ENCODE measurements at places on chromosomes 5 and 9.
A peak's percentile ranks its signal among the peaks of the same experiment; 100 is the strongest.

DNA sequence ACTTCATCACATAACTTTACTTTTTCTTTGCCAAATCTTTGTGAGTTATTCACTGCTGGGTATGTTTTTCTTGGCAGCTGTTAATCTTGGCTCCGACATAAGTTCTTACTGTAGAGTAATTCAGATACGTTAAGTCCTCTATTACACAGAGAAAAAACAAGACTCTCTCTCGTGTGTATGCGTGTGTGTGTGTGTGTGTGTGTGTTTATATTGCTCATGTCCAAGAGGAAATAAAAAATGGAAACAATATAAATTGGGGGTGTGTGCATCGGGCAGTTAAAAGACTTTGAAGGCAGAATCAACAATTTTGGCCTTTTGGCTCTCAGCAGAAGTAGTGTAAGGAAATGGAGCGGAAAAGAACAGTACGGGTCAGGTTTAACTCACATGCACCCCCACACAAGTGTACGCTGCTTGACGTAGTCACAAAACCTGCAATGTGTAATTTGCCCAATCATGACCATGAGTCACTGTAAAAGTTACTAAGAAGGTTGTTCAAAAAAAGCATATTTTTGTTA, 67.2 kb upstream of the IFNE start:
- DNase-seq, result no peak

- DNase-seq, result no peak
Observed at GRCh38 chr5:172754596-172755356, 16.2 kb downstream of the DUSP1 start.

DNA sequence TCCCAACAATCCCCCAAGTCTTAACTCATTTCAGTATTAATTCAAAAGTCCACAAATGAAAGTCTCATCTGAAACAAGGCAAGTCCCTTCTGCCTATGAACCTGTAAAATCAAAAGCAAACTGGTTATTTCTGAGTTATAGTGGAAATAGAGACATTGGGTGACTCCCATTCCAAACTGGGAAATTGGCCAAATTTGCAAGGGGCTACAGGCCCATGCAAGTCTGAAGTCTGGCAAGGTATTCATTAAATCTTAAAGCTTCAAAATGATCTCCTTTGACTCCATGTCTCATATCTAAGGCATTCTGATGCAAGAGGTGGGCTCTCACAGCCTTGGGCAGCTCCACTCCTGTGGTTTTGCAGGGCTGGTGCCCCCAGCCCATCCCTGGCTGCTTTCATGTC, 167.9 kb downstream of the HTR1A start:
- no peak for DNase-seq

- DNase-seq, result no peak
Observed at GRCh38 chr5:81766611-81767010, 15.7 kb upstream of the SSBP2 start.

GRCh38 chr5:151547364-151547763, 43.8 kb downstream of the FAT2 start:
- no peak for DNase-seq

DNA sequence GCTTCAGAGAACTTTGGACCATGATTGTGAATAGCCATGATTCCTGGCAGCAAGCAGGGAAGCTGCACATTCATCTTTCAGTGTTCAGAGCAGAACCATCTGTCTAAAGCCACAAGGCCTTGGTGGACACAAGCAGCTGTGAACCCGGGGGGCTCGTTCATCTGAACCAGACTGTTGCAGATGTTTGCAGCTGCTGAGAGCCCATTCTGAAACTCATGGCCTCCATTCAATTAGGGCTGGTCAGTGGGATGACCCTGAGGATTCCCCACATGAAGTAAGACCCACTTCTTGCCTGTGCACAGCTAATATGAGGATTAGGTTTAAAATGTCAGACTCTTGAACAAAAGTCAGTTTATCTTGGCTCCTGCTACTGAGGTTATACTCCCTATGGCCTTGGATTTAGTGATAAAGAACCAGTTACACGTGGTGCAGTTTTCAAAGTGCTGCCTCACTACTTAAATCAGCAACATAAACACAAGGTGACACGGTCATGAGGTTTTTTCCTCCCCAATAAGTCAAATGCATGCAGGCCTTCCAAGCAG, 109.8 kb upstream of the IFNK start:
- no peak for DNase-seq

DNA sequence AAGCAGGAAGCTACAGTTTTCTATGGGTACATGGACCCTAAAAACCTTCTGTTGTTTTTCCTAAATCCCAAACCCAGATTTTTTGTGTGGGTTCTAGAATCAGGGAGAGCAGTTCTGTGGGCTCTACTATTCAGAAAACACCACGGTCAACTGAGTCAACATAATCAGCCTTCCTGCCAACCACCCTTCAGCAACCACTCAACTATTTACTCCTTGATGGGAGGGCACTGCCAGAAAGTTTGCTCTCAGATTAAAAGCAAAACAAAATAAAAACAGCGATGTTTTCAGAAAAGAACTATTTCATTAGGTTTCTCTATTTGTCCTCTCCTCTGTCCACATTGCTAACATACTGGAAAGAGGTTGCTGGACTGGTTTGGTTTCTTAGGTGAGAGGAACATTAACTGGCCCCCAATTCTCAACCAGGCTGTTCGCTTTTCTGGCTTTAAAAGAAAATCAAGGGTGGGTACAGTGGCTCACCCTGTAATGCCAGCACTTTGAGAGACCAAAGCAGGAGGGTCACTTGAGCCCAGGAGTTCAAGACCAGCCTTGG, 72.3 kb downstream of the GCNT1 start:
- no peak for DNase-seq

DNA sequence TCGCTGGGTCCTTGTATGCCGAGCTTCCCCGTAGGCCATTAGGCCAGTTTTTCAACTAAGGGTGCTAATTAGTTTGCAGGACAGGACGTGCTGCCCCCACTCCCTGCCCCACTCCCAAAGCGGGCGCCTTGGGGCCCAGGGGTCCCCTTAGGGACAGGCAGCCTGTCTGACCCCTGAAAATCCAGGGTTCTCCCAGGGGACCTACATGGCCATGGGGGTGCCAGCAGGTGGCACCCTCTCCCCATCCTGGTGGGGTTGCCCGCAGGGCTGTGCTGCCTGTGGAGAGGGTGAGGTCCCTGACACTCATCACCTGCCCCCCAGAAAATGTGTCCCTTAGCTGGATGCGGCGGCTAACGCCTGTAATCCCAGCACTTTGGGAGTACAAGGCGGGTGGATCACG, 8.5 kb upstream of the CCDC187 start:
- no peak for DNase-seq

DNA sequence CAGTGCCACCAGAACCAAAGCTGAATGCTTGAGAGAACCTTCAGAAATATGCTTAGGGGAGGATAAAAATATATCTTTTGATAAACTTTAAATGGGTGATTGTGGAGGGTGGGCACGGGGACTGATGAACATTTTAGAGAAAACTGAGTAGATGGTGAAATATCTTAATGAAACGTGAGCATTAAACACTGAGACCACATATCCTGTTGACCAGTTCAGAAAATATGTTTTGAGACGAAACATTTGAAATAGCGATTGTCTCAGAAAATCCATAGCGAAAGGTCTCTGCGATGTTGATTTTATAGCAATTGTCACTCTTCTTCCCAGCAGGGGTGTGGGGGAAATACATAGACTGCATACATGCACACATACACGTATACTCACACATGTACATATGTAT, 231.0 kb downstream of the ESM1 start:
- DNase-seq, result no peak

GRCh38 chr9:110033869-110034268, 174.1 kb downstream of the C9orf152 start:
- DNase-seq, result no peak

GRCh38 chr9:88236511-88237478, 98.5 kb upstream of the SPATA31C2 start:
- DNase-seq, result no peak

- no peak for DNase-seq
Observed at GRCh38 chr9:74006935-74007334, 490.2 kb upstream of the RORB start.

- no peak for DNase-seq
Observed at GRCh38 chr9:135079676-135080075, 7.8 kb upstream of the OLFM1 start.

DNA sequence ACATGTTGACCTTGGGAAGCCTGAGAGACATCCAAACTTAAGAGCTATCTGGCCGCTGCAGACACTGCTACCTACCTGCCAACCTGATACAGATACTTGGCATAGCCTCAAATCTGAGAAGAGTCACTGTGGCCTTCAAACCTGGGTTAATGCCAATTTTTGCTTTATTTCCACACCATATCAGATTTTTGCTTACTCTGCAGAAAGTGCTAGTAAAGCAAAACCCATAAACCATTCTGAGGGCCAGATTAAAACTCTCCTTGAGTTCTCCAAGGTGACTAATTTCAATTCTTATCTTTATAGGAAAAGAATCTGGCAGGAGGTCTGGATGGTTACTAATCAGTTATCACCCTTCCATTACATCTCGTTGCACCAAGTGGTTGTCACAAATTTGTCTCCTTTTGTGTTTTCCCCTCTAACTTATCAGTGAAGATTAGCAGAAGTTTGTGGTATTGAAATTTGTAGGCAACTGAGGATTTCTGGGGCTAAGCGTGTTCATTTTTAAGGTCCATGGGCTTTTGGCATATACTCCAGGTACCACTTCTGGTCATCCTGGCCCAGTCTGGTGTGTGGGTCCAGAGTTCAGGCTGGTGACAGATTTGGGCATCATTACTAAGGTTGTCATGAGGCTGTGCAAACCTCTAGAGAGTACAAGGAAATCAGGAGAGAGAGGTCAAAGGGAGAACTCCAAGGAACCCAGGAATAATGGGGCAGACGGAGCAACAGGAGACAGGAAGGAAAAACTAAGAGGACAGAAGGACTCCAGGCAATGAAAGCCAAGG, 177.9 kb downstream of the TSSK1B start:
- DNase-seq, result no peak

DNA sequence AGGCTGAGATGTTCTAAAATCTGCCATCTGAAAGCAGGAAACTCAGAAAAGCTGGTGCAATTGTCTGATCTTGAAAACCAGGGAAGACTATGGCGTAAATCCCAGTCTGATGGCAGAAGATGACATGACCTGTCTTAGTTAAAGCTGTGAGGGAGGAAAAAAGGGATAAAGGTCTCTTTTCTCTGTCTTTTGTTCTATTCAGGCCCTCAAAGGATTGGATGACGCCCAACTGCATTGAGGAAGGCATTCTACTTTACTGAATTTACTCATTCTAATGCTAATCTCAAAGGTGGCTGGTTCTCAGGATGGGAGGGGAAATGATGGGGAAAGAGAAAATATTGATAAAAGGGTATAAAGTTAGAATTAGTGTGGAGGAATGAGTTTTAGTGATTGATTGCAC, 312.8 kb upstream of the CTNND2 start:
- DNase-seq, result no peak

DNA sequence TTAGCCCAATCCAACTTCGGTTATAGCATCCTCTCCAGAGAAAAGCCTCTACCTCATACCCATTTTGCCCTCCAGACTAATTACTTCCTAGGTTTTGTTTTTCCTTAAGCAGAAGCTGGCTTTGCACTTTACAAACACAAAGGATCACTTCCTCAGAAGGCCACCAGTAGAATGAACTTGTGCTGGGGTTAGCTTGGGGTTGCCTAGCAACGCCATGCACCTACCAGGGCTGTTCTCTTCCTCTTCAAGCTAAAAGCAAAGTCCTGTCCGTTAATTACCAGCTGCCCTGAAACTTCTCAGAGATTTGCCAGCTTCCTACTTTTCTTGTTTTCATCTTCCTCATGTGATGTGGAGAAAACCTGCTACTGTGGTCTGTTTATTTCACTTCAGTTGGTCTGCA, 132.0 kb upstream of the WWC1 start:
- no peak for DNase-seq

DNA sequence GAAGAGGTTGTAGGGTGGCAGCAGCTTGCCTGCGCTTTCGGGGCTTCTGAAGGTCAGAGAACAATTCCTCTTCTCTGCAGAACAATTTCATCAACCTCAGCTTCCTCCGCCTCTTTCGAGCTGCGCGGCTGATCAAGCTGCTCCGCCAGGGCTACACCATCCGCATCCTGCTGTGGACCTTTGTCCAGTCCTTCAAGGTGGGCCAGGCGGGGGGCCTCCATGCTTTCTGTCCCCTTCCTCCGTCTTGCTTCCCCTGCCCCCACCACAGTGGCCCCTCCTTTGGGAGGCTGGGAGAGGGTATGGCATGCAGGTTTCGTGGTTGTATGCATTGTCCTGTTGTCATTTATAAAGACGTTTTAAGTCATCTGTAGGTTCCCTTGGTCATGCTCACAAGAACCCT, 195.8 kb downstream of the CACNA1B start:
- no peak for DNase-seq

- DNase-seq, result no peak
Observed at GRCh38 chr9:90787771-90788460, 13.7 kb upstream of the SYK start.

DNA sequence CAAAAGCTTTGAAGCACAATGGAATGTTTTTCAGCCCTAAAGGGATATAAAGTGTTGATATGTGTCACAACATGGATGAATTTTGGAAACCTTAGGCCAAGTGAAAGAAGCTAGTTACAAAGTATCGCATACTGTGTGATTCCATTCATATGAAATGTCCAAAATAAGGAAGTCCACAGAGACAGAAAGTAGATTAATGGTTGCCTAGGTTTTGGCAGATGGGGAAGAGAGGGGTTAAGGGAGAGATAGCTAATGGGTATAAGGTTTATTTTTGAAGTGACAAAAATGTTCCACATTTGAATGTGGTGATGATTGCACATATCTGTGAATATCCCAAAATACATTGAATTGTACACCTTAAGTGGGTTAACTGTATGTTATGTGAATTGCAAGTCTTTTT, 57.5 kb upstream of the MCCC2 start:
- DNase-seq, result no peak

DNA sequence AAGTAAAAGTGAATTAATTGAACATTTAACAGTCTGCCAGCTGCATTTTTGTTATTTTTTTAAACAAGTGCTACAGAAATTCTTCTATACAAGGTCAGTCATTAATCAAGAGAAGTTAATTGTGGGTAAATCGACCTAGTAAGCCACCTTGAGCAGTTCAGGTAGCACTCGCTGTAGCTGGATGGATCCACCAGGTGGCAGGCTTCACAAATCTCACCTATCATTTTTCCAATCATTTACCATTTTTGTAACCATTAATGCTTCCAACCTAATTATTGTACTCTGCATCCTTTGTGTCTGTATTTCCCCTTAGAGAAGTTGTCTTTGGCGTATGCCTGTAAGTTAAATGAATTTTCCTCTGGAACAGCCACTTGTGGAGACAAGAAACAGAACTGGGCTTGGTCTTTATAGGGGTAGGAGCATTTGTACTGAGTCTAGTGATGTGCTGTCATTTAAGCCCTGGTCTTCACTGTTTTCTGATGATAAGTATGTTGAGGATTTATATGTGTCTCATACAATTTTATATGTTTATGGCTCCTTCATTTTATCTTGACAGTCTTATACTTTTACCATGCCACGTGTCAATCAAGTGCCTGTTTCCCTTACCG, 39.5 kb downstream of the CD180 start:
- DNase-seq, result peak; percentile 39

DNA sequence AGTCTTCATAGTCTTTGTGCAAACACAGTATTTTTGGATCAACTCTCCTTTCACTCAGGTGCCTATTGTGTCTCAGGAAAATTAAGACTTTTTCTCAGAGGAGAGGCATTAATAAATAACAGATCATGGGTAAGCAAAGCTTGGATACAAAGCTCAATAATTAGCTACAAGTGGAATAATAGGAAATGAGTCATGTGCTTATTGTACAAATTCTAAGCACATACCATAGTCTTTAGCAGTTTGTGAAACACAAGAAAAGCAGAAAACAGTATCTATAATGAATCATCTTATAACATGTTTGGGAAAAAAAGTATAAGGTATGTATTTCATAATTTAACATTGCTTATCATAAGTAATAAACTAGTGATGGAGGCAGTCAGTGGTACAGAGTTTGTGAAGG, 477.0 kb downstream of the CDH10 start:
- no peak for DNase-seq
